Activated CD4-positive, alpha-beta T cell treated with anti-CD3 and anti-CD28 coated beads for 24 hours (primary cell): ENCODE measurements at places on chromosomes 5 and 9.
A peak's percentile ranks its signal among the peaks of the same experiment; 100 is the strongest.

- DNase-seq = no peak
Measured at GRCh38 chr5:6361101-6361500, 17.2 kb downstream of the MED10 start.

DNA sequence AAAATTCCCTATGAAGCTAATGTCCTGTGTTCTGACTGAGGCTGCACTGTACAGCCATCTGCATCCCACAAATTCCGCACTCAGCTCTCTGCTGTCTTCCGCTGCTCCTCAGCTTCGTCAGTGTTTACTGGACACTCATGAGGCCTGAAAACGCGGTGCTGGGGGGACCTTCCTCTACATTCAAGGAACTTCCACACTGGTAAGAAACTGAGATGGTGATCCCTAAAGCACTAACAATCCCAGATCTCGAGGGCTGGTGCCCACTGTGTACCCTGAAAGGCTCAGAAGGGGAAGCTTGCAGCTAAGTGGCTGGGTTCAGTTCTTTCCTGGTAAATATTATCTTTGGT is 117.9 kb downstream of the NRG2 start:
- DNase-seq = no peak

DNA sequence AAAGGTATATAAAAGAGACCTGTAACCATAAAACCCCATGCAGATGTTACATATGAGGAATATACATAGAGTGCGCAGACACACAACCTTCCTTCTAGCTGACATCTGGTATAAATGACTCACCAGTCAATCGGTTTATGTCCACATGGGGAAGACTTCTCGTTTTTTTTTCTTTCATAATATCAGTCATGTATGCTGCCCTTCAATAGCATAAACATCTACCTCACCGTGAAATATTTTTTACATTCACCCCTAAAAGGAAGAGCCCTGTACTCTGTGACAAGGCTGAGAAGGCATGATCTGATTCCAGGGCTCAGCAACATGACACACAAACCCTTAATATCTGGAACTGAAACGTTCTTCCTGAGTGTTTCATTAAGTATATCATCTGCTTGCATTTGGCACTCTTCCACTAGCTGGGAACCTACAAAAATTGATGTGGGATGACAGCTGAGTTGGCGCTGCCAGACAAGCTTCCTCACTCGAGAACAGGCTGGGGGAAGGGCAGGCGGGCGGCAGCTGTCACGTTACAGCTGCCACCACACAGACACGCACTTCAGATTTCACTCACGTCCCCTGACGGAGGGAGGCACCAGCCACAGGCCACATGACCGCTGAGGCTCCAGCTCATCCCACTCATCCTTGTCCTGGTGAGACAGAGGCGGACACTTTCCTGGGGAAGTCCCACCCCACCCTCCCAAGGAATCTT is 74.2 kb downstream of the SHB start:
- peak; percentile 11 for DNase-seq

DNA sequence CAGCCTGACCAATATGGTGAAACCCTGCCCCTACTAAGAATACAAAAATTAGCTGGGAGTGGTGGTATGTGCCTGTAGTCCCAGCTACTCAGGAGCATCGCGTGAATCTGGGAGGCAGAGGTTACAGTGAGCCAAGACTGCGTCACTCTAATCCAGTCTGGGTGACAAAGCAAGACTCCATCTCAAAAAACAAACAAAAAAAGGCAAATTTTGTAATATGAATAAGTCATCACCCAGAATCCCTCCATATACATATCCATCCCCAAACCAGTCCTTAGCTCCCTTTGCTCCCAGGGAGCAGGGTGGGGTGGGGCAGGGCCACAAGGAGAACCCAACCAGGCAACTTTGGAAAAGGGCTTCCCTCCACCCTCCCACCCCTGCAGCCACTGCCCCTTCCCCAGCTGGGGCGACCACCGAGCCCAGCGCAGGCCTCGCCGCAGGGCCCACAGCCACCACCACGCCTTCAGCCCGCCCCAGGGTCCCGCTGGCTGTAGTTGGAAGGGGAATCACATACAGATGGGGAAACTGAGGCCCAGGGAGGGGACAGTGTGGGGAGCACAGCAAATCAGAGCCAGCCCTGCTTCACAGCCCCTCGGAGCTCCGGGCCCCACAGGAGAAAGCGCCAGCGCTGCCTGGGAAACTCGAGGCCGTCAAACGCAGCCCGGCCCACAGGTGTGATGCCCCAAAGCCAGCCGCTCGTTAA is 7.8 kb downstream of the NOTCH1 start:
- DNase-seq = no peak

GRCh38 chr9:98108531-98109031 is 10.4 kb downstream of the TRIM14 start:
- DNase-seq = no peak

- DNase-seq = no peak
Measured at GRCh38 chr9:126886034-126886822, 25.8 kb downstream of the ZBTB34 start.
